Stimulated activated CD4-positive, alpha-beta T cell treated with anti-CD3 and anti-CD28 coated beads, Interleukin-12 subunit alpha, Interleukin-12 subunit beta, amount 100 ng/mL, for 24 hours (primary cell): ENCODE measurements at places on chromosomes 11 and 22.

GRCh38 chr11:124865902-124866851, 945 bp downstream of the ROBO3 start:
- peak; percentile 43 for DNase-seq

GRCh38 chr11:100574894-100575769, 112.0 kb upstream of the ARHGAP42 start:
- no peak for DNase-seq

DNA sequence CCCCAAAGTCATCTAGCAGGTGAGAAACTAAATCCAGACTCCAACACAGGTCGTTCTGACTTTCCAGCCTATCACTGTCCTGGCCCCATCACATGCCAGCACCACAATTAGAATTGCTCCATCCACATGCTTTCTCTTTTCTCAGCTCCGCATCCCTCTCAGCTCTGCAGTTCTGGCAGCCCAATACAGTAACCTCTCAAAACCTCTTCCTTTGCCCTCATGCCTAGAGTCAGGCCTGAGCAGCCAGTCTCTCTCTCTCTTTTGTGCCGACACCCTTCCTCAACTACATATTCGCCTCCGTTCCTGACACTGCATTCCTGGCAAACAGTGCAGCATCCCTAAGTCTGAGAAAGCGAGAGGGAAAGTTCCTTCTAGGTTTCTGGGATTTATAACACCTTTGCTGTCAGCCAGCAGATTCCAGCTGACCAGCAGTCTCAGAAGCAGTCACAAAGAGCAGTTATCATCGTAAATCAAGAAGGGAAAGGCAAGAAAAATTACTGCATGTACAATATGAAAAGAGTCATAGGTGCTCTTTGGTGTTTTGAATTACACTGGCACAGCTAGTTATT, 258.0 kb downstream of the FAT3 start:
- DNase-seq: no peak

- DNase-seq: no peak
Measured at GRCh38 chr11:1896923-1897322, 5.2 kb upstream of the PRR33 start.

DNA sequence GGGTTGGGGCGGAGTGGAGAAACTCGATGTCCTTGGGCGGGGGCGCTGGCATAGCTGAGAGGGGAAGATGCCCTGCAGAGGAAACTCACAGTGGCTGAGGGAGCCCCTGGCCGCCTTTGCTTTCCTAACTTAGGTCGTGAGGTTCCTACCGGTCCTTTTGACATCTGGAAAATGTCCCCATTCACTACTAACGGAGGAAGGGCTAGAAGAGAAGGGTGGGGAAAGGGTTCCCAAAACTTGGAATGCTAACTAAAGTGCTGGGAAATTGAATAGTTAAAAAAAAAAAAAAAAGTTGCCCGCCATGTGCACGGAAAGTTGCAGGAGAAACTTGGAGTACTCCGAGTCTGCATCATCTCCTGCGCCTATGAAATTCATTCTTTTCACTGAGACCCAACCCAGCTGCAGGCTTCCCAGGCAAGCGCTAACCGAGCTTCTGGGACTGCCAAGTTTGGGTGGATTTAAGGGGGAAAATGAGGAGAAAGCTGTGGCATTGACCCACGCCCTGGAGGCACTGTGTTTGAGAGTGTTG, 796 bp downstream of the TIMP3 start:
- no peak for DNase-seq

GRCh38 chr22:38860283-38861169, 11.5 kb downstream of the CBX6 start:
- DNase-seq: no peak

GRCh38 chr22:45978275-45978713, 1.3 kb upstream of the WNT7B start:
- no peak for DNase-seq

- no peak for DNase-seq
Measured at GRCh38 chr11:114169321-114169749, 109.8 kb downstream of the ZBTB16 start.

GRCh38 chr11:2952290-2952689, 23.1 kb upstream of the PHLDA2 start:
- DNase-seq: no peak

DNA sequence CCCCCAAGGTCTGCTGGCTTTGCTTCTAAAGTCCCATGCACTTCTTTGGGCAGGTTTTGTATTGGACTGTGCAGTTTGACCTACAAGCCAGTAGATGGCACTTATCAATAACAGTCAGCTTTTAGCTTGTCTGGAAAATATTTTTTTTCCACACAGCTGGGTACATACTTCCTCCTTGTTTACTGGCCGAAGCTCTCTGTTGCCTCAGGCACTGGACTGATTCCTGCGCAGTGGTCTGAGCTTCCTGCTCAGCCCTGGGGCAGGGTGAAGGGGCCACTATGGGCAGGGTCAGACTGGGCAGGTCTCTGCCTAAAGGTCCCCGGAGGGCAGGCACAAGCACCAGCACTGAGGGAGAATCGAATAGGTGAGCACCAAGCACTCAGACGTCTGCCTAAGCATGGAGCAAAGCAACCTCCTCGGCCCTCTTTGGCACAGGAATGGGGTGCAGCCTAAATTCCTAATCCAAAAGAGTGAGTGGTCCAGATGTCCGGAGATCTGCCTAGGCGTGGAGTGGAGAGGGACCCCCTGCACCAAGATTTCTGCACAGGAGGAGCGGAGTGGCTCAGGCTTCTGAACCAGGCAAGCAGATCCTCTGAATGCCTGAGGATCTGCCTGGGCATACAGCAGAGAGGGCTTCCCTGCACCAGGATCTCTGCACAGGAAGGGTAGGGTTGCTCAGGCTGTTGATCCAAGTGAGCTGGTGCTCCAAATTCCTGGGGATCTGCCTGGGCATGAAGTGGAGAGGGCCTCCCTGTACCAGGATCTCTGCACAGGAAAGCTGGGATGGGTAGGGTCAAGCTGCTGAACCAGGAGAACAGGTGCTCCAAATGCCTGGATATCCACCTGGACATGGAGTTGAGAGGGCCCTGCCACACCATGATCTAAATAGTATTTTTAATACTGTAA, 105.9 kb upstream of the C11orf58 start:
- no peak for DNase-seq

- no peak for DNase-seq
Measured at GRCh38 chr11:134370526-134371435, 39.0 kb downstream of the GLB1L2 start.

GRCh38 chr22:22403771-22404170, 104.8 kb downstream of the ZNF280B start:
- no peak for DNase-seq

DNA sequence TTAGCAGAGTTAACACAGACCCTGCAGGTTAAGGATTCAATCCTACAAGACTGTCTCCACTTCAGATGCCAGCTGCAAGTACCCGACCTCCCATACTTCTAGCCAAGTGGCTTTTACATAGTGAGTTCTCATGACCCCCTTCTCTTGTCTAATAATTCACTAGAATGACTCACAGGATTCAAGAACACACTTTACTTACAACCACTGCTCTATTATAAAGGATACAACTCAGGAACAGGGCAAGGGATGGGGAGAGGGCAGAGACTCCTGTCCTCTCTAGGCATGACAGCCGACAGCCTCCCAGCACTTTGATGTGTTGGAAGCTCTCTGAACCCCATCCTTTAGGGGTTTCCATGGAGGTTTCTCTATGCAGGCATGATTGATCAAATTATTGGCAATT, 60.0 kb downstream of the MYO18B start:
- no peak for DNase-seq

DNA sequence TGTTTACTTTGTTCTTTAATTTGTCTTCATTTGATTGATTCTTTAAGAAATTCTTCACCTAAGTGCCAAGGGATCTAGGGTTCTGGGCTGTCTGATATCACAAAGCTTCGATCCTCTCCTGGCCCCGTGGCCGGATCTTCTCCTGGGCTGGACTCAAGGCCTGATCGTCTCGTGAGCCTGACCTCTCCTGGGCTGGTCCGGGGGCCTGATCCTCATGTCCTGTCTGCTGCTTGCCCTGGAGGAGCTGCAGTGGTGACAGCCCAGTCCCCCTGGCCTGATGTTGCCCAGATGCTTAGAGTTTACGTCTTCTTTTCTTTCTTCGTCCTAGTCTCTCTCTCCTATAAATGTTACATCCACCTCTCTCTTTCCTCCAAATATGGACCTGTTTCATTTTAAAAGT, 3.3 kb downstream of the NADSYN1 start:
- DNase-seq: no peak

GRCh38 chr11:65586676-65587075, 8.9 kb downstream of the KCNK7 start:
- DNase-seq: no peak

GRCh38 chr11:102662607-102663006, 37.5 kb upstream of the MMP20 start:
- no peak for DNase-seq

GRCh38 chr22:44437216-44438055, 60.6 kb downstream of the RTL6 start:
- DNase-seq: no peak

DNA sequence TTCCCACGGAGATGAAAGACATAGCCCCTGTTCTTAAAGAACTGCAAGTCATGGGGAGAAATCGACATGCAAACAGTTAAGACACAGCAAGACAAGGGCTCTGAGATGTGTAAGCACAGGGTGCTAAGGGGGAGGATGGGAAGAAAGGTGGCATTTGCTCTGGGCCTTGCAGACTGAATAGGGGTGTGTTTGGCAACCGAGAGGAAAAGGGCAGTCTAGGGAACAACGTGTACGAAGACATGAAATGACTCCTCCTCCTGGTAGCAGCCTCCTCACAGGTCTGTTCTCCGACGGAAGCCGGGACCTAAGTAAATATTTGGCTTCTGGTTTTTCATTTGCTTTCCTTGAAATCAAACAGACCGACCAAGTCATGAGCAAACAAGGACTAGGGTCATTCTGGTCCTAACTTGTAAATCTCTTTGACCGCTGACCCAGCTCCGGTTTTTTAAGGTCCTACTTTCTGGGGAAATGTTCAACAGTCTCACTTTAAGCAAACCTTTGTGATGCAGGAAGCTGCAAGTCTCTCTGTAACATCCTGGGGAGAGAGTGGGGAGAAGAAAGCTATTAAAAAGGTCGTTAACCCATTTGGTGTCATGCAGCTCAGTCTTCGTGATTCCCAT, 19.7 kb downstream of the NNMT start:
- no peak for DNase-seq

DNA sequence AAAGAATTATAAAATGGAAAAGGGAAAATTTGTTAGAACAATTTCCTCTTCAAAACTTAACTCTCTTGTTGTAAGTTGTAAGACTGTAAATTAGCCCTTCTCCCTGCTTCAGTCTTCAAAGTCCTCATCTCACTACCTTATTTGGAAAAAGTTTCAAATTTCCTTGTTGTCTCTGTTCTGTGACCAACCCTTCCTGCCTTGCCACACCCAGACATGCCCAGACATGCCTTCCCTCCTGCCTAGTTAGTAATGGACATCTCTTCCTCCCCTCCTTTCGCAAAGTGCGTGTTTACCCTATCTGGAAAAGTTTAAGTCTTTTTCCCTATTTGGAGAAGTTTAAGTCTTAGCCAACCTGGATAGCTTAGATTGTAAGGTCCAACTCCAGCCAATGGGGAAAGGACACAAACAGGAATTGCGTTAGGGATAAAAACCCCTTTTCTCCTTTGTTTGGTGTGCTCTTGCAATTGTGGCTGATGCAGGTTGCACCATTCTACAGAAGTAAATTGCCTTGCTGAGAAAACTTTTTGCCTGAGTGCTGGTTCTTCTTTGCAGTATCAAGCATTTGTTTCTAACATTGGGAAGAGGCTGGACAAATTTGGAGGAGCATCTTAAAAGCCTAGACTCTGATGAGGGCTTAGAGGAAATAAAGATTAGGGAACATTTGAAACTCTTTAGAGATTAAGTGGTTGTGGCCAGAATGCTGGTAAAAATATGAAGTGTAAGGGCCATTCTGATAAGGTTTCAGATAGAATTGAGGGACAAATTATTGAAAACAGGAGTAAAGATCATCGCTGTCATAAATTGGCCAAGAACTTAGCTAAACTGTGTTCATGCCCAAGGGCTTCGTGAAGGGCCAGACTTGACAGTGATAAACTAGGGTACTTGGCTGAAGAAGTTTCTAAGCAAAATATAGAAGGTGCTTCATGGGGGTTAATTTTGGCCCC, 15.4 kb downstream of the OR52K2 start:
- no peak for DNase-seq

DNA sequence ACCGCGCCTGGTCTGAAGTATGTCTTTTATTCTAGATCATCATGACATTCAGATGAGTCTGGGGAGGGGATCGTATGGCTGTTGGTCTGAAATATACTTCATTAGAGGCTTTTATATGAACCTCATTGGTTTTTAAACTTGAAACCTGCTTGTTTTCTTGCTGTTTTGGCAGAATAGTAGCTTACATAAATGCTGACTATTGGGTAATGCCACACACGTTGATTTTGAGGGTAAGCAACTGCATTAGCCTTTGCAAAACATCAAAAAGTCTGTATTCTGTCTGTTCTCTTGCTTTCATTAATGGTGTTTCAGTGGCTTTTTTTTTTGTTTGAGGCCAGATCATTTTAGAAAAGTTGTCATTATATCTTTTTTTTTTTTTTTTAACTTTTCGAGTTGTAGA, 14.2 kb downstream of the PPME1 start:
- DNase-seq: no peak

DNA sequence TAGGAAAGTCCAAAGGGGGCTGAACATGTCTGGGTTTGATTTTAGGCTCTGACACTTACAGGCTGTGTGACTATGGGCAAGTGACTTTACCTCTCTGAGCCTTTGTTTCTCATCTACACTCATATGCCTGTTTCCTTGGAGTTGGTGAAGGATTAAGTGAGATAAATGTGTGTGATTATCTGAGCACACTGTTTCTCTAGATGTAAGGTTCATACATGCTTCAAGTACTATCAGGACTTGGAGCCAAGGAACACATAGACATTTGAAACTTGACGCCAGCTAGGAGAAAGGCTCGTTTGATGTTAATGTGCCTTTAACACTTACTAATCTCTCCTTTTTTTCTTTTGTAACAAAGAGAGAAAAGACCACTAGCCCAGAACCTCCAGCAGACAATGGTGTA, 9.7 kb downstream of the CRYBB1 start:
- DNase-seq: no peak

DNA sequence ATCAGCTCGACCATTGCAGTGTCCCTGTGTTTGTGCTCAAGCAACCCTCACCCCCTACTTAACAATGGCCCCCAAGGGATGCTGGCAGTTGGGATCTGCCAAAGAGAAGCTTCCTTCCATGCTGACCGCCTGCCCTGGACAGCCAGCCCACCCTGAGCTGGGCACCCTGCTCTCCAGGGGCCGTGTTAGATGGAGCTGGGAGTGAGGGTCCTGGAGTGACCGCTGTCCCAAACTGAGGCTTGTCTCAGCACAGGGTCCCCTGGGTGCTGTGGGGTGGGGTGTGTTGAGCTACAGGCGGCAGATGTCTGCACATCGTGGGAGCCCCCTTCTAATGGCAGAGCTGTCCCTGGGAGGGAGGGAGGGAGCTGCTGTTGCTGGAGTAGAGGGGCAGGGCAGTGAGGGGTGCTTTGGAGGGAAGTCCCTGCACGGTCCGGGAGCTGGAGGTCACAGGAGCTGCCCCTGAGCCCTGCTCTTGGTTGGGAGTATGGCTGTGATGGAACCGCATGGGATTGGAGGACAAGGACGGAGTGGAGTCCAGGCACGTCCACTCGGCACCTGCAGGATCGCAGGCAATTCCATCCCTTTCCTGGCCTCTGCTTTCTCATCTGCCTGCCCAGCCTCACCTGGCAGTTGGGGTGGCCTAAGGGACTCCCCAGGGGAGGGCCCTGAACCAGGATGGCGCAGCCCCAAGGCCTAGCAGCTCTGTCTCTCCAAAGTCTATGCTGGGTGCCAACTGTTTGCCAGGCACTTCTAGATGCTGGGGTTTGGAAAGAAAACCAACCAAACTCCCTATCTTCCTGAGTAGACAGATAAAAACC, 126.3 kb downstream of the ARHGAP8 start:
- DNase-seq: no peak
